T47D (cell line): ENCODE measurements at places on chromosomes 1 and 21.

DNA sequence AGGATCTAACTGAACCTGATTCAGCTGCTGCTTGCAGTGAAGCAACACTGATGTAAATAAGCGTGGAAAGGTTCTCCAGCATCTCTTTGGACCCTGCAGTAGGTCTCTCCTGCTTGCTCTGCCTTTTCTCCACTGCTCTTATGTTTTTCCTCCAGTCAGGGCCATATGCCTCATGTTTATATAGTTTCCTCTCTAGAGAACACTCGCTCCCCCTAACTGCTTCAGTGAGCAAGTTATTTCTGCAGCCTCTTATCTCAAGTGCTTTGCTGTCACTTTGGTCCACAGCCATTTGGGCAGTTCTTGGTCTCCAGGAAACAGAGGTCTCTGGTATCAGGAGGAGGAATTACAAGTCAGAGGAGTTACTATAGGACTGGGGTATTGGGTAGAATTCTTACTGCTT lies 5.3 kb downstream of the PRUNE1 start:
- no peak for DNase-seq

GRCh38 chr1:199287206-199287605 lies 648.4 kb downstream of the PTPRC start:
- no peak for DNase-seq

GRCh38 chr1:6011946-6012258 lies 19.7 kb upstream of the NPHP4 start:
- no peak for DNase-seq

- DNase-seq: no peak
Observed at GRCh38 chr21:39377444-39378050, 28.7 kb upstream of the HMGN1 start.

- DNase-seq: no peak
Observed at GRCh38 chr1:96238426-96238825, 483.2 kb upstream of the PTBP2 start.

- DNase-seq: no peak
Observed at GRCh38 chr1:228871314-228872061, 136.2 kb downstream of the RHOU start.
